ENCODE measurements at places on chromosomes 16 and 17. TPM values are rescaled to one million over a fixed set of nuclear protein-coding genes. Genes with fewer than 3 reads are reported as not detected.

CCNF gene
- total RNA-seq = 1.8 TPM

RCVRN gene
- total RNA-seq = not detected

OR2C1 gene
- total RNA-seq = not detected

- no peak for DNase-seq
Measured at GRCh38 chr16:21523411-21524067, 75.8 kb upstream of the METTL9 start.

GRCh38 chr17:8153525-8153956, 1.3 kb upstream of the PER1 start:
- peak; percentile 86 for DNase-seq

GRCh38 chr17:799261-799660, 17.1 kb downstream of the MRM3 start:
- no peak for DNase-seq

CHST6 gene
- 0.15 TPM for total RNA-seq

- no peak for DNase-seq
Measured at GRCh38 chr17:57487573-57487972, 231.2 kb downstream of the MSI2 start.

DNA sequence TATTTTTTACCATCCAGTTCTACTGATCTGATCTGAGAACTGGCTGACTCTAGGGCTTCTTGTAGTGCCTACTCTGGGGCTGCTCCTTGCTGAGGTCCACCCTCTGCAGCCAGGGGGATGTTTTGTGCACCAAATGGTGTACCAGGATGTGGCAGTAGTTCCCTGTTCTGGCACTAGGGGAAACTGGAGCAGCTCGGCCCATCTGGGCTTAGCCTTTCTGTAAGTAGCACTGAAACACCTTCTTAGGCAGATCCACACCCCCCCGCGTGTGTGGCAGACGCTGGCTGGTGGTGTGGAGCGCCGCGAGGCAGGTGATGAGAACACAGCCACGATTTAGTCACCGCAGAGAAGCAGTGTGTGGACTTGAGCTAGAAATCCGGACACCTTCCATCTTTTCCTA, 17.0 kb downstream of the DUSP14 start:
- no peak for DNase-seq

- DNase-seq = no peak
Measured at GRCh38 chr17:63381101-63381729, 64.9 kb downstream of the CYB561 start.

DNA sequence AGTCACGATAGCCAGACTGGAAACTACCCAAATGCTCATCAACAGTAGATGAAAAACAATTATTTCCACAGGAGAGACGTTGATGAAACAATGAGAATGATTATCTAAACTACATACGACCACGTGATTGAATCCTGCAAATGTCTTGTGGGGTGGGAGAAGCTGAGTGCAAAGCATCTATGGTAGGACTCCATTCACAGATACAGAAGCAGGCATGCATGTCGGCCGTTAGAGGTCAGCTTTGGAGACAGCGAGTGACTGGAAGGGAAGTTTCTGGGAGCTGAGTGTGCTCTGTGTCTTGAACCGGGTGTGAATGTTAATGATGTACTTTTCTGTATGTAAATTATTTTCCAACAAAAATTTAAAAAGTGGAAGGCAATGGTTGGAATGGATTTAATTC, 71.5 kb upstream of the DNAJA2 start:
- DNase-seq = no peak
